ENCODE measurements at places on chromosomes 2 and 18.

DNA sequence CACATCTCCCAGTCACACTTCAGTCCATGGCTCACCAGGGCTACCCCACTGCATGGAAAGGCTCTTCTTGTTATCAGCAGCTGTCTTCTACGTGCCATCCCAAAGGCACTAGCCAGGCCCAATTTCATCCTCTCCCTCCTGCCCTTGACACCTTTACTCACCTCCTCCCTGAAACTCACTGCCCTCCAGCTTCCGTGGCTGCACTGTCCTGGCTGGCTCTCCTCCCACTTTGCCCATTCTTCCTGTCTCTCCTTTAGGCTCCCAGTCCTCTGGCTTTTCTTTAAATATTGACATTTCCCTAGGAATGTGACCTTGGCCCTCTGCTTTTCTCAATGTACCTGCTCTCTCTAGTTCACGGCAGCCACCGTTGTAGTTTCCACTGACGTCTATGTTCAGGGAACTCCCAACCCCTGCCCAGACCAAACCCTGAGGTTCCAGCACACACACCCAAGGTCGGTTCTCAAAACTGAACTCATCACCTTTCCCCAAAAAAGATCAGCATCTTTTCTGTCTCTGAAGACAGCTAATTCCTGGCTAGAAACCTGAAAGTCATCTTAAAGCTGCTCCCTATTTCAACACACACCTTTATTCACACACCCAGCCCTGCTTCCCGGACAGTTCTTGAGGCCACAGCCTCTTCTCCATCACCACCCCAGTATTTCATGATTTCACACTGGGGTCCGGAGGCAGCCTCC is 36.7 kb downstream of the WDFY1 start:
- no peak for DNase-seq

DNA sequence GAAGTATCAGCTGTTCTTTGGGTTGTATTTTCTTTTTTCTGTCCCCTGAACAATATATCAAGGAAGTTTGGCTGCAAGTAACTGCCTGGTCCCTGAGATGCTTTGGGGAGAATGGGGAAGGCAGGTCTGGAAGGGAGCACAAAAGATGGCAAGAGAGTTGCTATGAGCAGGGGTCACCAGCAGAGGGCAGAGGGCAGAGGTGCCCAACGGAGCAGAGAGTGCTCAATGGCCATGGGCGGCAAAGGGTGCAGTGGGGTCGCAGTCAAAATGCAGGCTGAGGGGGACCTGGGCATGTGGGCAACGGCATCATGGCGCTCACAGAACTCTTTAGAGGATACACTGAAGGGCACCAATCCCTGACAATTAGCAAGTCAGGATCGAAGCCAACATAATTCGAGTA is 107.7 kb upstream of the ATP8B1 start:
- DNase-seq: no peak

GRCh38 chr2:65992198-65992554 is 442.7 kb upstream of the MEIS1 start:
- DNase-seq: no peak

- DNase-seq: peak; percentile 69
Measured at GRCh38 chr18:43563780-43564179, 286.5 kb upstream of the SYT4 start.

DNA sequence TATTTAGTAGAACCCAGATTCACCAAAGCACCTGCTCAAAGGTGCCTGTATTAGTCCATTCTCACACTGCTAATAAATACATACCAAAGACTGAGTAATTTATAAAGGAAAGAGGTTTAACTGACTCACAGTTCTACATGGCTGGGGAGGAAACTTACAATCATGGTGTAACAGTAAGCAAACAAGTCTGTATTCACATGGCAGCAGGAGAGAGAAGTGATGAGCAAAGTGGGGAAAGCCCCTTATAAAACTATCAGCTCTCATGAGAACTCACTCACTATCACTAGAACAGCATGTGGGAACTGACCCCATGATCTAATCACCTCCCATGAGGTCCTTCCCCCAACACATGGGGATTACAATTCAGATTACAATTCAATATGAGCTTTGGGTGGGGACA is 28.0 kb upstream of the DDX18 start:
- no peak for DNase-seq

DNA sequence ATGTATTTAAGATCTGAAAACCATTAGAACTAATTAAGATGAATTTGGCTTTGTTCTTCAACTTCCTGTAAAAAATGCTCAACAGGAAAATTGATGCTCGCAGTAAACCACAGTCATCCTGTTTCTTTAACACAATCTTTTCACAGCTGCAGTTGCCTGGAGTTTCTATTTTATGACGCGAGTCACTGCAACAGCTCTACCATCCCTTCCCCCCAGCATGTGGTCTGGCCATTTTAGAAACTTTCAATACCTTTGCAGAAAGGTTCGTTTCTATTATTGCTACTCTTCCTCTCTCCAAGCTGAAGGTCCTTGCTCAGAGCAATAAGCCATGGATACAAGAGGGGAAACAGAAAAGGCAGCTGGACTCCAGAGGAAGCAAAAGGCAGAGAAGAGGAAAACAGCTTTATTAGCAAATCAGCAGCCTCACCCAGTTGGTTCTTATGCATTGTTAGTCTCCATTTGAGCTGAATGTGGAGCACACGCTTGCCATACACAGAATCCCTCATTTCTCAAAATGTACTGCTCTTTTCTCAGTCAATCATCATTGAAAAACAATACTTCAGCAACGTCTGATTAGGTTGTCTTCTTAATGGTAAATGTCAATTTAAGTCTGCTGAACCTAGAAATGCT is 3.9 kb downstream of the WIPF1 start:
- DNase-seq: no peak

- no peak for DNase-seq
Measured at GRCh38 chr2:169761251-169761969, 27.8 kb downstream of the KLHL23 start.

- DNase-seq: no peak
Measured at GRCh38 chr2:219142329-219142728, 18.3 kb downstream of the NHEJ1 start.

- no peak for DNase-seq
Measured at GRCh38 chr2:70620020-70620419, 66.4 kb upstream of the TGFA start.

- no peak for DNase-seq
Measured at GRCh38 chr2:70044290-70045040, 42.8 kb upstream of the PCBP1 start.

DNA sequence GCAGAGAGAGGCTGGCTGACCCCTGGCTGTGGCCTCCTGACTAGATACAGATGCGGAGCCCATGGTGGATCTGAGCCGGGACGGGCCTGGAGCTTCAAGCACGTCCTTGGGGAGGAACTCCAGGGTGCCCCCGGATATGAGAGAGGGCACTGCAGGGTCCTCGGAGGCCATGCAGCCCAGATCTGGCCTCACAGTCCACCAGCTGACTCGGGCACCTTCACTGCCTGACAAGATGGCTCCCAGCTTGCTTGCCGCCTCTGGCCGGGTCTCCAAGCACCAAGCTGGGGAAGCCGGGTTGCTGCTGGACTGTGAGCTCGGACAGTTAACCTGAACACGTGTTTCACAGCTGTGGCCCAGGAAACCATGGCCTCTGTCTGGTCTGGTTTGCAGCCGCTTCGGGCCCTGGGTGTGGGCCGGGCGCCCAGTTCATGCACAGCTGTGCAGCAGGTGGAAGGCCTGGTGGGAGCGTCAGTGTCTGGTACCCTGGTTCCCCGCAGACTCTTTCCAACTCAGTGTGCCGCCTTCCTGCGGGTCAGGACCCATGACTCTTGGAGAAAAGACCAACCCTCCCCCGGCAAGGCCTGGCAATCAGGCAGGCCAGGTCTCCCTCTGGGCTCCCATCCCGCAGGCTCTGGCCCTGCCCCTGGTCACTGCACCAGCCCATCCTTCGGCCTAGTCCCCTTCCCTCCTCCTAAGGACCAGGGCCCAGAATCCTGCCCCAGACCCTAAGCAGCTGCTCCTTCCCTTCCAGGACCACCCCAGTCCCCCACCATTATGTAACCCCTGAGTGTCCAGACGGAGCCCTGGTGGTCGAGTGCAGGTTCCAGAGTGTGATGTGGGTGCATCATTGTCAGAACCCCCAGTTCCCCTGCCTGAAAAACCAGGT is 74.6 kb upstream of the OTOS start:
- no peak for DNase-seq

GRCh38 chr2:74000666-74001065 is 16.0 kb downstream of the TET3 start:
- DNase-seq: no peak

DNA sequence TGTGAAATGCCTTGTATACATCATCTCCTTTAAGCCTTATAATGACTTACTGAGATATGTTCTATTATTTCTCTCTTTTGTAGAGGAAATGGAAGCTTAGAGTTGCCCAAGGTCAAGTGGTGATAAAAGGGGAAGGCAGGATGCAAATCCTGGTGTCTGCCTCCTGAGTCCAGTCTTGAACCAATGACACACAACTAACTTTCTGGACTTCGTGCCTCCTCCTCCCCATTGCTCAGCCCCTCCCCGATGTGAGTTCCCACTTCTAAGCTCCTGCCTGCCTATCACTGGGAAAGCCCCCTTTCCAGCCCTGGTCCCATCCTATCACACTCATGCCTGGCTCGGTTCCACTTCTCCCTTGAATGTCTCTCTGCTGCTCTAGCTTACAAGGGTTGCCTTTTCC is 6.9 kb upstream of the CTIF start:
- DNase-seq: no peak

- no peak for DNase-seq
Measured at GRCh38 chr18:39199231-39199855, 1633.7 kb upstream of the CELF4 start.

DNA sequence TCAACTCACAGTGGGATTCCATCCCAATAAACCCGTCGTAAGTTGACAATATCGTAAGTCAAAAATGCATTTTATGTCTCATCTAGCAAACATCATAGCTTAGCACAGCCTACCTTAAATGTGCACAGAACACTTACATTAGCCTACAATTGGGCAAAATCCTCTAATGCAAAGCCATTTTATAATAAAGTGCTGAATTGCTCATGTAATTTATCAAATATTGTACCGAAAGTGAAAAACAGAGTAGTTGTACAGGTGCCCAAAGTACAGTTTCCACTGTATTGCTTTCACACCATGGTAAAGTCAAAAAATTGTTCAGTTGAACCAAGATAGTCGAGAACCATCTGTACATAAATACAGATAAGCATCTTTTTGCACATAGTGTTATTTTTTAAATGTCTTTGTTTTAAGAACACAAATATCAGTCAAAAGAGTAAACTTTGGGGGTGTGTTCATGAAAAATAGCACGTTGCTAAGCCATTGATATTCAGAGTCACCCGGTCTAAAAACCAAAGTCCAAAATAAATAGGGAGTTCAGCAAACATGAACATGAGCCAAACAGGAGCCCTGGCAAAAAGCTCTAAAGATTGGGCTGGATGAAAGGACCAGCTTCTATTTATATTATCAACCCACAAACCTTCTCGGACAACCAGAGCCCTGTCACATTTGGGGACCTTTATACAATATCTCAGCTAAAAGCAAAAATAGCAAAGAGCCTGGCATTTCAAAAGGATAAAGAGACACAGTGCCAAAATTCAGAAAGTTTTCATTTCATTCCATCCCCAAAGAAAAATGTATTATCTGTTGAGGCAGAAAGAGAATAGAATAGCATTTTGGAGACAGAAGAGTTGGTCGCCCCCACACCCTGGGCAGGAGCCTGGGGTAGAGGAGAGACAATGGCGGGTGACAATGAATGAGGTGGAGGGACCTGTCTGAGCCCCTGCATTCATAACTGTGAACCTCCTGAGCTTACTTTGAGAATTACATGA is 105.9 kb upstream of the SH3BP4 start:
- no peak for DNase-seq
